DMS 273 treated with DMSO at 0.1 percent for 48 hours (cell line): ENCODE measurements at places on chromosomes 7 and 10.

DNA sequence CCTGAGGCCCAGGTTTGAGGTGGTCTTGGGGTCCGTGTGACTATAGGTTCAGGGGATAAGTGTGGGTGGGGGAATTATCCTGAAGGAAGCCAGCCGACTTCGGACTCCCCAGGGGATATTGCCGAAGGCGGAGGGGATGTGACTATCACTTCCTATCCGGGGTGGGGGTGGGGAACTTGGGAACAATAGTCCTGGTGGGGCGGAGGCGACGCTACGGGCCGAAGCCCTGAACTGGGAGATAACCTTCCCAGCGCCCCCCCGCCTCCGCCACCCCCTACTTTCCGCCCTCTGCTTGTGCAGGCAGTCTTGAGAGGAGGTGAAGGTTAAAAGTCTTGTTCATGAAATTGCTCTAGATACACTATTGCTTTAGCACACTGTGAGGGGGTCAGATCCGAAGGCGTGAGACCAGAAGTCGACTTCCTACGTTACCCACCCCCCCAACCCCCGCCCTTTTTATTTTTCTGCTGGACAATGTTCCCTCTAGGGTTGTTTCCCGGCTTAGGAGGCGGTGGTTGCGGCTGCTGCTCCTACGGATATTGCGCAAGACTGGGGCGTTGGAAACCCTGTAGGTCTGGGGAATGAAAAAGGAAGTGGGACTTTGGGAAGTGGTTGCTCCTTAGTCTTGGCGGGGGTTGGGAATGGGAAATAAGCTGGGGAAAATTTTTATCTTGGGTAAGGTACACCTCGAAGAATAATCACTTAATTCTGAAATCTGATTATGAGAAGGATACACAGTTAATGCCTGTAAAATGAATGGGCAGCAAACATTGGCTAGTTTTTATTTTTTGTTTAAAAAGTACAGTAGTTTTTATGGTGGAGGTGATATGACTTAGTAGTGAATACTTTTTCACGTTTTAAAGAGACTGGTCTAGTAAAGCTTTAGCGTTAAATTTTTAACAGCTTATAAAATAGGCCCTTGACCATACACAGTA, 1.5 kb downstream of the PTPN12 start:
- DNase-seq, result peak; percentile 52

DNA sequence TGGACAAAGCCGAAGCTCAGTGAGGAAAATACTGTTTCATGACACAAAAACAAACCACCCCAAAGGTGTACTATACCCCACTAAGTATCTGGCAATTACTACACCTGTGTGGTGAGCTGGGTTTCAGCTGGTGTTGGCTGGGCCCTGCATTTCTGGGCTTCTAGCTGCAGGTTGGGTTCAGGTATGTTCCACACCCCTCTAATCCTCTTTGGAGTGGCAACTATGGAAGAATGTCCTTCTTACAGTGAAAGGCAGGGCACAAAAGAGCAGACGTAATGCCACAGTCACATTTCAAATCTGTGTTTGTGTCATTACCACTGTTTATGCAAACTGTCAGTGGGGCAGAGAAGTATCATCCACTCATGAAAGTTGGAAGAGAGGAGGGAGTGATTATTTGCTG, 201.5 kb upstream of the FZD1 start:
- DNase-seq, result no peak

DNA sequence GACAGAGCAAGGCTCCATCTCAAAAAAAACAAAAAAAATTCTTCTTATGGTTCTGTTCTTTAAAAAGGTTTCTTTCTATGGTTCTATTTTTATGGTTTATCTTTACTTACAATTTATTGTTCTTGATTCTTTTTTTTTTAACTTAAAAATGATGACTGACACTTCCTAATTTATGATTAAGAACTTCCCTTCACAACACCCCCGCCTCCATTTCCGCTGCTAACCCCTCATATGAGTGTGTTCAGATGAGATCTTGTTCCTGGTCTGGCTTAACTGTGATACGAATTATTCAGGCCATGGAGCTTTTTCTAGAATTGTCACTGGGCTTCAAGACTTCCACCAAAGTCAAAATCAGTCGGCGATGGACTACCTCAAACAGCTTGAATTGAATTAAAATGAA, 33.9 kb downstream of the PTER start:
- no peak for DNase-seq

- no peak for DNase-seq
Measured at GRCh38 chr10:103632247-103632642, 138.7 kb downstream of the NEURL1 start.

DNA sequence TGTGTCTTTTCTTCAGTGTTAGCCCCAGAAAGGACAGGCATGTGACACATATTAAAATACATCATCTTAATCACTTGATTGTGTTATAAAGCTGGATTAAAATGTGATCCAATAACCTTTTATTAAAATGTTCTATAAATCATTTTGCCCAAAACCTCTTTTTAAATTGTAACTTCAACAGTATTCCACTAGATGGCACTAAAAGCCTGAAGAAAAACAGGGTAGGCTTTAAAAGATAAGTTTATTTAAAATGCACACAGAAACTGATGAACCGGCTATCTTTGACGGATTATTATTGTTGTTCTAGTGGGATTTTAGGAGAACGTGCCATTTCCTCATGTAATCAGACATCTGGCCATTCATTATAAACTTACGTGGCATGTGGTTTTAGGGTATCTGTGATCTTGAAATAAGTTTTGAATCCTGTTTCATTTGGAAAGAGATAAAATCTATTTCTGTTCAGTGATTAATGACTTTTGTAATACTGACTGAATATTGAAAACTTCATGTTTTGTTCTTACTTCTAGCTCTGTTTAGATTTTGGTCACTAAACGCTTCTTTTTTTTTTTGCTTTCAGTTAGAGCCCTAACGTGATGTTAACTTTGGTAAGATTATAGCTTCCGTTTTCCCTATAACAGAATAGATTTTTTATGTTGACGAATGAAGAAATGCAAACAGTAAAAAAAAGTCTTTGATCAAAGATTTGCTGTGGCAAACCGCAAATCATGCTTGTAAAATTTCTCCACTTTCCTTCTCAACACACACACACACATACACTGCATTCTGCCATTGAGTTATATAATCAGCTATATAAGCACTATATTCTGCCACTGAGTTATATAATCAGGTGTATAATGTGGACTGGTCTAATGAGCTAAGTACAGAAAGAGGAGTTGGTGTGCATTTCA, 13.6 kb downstream of the VPS50 start:
- DNase-seq, result no peak

GRCh38 chr10:42684517-42684916, 46.1 kb upstream of the ZNF33B start:
- DNase-seq, result no peak

- DNase-seq, result no peak
Measured at GRCh38 chr7:154881026-154881425, 121.9 kb downstream of the PAXIP1 start.

DNA sequence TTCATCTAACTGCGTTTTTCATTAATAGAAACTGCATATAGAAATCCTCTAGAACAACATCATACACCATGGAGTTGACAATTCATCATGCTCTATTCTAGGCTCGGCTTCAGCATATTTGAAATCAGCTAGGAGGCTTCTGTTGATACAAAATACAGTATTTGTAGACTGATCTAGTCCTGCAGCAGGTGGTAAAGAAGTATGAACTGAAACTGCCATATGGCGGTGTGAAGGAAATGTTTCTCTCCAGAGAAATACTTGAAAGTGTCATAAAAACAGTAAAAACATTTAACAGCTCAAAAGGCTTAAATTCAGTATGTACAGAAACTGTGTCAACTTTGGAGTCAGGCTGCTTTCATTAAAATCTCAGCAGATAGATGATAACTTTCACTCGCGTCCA, 32.0 kb upstream of the MYO3A start:
- DNase-seq, result no peak

DNA sequence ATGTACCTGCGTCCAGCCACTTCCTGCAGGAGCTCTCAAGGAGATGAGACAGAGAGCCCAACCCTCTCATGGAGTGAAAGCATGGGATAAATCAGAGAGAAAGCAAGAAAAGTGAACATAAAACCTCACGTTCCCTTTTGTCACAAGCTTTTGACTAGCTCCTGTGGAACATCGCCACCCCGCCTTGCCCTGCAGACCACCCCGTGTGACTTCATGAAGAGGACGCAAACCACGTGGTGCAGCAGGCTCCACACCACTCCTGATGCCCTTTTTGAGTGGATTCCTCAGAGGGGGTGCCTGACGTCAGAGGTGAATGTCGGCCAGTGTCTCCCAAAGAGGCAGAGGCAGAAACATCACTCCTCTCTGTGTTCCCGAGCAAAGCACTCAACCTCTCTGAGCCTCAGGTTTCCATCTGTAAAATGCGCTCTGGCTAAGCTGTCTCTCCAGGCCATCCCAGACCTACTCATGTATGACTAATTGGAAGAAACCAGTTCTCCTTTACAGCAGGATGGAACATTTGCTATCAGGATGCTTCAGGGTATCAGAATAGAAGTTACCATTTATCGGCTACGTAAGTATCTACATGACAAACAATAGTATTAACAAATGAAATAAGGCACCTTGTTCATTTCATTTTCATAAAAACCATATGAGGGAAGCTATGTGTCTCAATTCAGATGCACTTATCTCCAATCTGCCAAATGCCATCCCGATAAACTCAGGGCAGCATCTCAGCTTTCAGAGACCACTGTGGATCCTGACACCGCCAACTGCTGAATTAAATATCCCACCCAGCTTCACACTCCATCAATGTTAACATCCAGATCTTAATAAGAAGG, 5.3 kb downstream of the ZNF488 start:
- no peak for DNase-seq

GRCh38 chr7:47394216-47394615, 187.7 kb downstream of the TNS3 start:
- no peak for DNase-seq

DNA sequence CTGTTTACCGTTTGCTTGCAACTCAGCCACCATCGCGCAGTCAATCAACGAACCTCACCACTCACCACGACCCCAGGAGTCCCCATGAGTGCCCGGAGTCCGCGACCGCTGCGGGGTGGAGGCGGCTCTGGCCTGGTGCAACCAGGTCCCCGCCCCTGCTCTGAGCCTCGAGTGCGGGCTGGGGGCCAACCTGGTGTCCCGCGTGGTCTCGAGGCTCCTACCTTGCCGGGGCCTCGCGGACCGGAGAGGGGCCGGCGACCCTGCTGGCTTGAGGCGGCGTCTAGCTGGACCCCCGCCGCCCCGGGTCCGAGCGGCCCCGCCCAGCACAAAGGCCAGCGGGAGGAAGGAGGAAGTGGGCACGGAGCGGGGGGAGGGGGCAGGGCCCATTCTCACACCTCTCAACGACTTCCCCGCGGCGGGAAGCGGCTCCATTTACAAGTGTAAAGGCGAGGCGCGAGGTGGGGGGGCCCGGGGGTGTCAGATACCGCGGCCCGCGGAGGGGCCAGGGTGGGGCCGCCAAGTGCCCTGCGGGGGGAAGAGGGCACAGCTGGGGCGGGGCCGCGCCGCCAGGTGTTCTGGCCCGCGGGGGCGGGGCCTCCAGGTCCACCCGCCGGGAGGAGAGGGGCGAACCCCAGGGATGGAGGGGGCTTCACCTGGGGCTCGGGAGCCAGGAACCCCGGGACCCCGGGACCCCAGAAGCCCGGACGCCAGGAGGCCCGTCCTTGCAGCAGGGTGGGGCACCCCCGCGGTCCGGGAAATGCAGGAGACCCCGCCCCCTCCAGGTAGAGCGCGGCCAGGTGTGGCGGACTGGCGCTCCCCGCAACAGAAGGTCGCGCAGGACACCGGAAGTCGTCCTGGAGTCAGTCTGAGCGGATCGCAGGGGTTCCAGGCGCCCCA, 8.6 kb downstream of the CTBP2 start:
- no peak for DNase-seq

GRCh38 chr10:76993213-76993612, 644.4 kb downstream of the KCNMA1 start:
- DNase-seq, result no peak

- no peak for DNase-seq
Measured at GRCh38 chr7:42095791-42096190, 141.2 kb downstream of the GLI3 start.

GRCh38 chr10:31708046-31708445, 220.6 kb downstream of the ARHGAP12 start:
- peak; percentile 88 for DNase-seq

GRCh38 chr10:84406561-84406960, 78.2 kb downstream of the CCSER2 start:
- no peak for DNase-seq

- DNase-seq, result no peak
Measured at GRCh38 chr10:43305876-43306275, 39.0 kb upstream of the RASGEF1A start.

DNA sequence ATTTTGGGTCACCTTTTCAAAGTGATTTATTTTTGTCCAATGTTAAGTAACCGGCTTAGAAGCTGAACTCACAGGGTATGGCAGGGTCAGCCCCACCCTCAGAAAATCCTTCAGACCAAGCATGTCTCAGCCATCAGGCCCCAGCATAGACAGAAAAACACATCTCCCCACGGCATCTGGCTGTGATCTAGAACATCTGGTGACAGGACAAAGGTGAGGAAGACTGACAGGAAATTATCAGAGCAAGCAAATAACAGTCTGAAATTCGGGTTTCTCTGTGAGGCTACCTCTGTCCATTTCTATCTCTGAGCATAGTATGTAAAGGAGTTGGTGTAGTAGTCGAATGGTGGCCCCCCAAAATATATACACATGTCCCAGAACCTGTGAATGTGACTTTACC, 177.0 kb upstream of the C1GALT1 start:
- DNase-seq, result no peak

DNA sequence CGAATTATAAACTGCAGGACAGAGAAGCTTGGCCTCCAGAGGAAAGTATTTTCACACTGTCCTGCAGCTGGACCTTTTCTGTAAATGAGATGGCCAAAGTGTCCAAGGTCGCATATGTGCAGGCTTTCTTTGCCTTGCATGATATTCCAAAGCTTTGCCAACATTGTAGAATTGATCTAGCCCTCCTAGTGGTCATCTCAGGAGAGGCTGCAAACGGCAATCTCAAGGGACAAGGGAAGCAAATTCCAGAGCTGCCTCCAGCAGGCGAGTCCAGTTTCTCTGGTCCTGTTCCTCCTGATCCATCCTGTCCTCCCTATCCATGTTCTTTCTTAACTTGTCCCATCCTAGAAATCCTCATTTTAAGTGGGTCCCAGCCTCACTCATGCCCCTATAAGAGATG, 373.4 kb upstream of the PCDH15 start:
- DNase-seq, result no peak

GRCh38 chr10:130354573-130354954, 218.4 kb downstream of the GLRX3 start:
- no peak for DNase-seq

DNA sequence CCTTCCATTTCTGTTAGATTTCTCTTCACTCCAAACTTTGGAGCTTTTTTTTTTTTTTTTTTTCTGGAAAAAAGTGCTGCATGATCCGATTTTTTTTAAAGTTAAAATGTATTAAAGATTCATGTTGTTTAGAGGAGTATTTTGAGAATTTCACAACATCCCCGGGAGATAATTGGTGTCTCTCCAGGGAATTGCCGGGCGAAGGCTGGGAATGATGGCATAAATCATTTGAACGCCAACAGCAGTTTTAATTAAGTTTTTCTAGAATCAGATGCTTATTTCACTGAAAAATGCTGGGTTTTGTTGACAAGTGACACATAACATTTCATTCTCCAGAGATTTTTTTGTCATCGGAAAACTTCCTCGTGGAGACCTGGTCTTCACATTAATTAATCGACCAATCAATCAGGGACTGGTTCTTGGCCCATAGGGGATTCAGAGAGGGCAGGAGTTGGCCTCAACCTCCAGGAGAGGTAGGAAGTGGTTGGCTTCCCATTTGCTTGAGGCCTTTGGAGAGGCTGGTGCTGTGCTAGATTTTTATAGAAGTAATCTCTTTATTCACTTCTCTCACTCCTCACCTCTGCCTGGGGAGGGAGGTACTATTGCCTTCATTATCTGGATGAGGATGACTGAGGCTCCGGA, 439.4 kb downstream of the TYW1 start:
- DNase-seq, result no peak

GRCh38 chr10:113131613-113132261, 181.7 kb downstream of the TCF7L2 start:
- no peak for DNase-seq
